Left colon (tissue), 2 donors: ENCODE measurements at places on chromosomes 12 and 14. TPM values are rescaled to one million over a fixed set of nuclear protein-coding genes. Genes with fewer than 3 reads are reported as not detected.

DNA sequence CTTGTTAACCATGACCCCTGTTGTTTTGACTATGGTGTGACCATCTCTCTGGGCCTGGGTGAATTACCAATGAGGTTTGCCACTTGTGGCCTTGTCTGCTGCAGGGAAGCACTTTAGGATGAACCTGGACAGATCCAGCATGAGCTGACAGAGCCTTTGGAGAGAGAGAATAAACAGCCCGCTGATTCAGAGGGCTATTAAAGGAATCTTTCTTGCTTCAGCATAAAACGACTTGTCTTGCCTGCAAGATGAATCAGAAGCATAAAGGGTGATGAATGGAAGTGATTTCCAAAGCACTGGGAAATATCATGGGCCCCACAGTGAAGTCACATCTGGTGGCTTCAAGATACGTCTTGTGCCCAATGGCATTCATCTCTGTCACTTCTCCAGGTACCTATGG is 69.0 kb upstream of the WSCD2 start:
- no peak for DNase-seq

Gene IL31
- not detected for total RNA-seq

DNA sequence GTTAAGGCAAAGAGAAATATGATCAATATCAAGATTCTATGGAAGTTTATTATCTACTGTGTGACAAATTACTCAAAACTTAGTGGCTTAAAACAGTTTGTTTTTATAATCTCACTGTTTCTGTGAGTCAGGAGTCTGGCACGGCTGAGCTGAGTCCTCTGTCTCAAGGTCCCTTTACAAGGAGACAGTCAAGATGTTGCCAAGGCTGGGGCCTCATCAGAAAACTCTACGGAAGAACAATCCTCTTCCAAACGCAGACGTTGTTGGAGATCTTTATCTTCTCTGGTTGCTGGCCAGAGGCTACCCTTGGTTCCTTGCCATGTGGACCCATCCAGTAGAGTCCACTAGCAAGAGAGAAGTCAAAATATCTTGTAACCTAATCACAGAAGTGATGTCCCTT is 100.6 kb upstream of the CCND2 start:
- no peak for DNase-seq

GRCh38 chr14:54776361-54777001 is 126.1 kb downstream of the GCH1 start:
- peak; percentile 45 for DNase-seq

DNA sequence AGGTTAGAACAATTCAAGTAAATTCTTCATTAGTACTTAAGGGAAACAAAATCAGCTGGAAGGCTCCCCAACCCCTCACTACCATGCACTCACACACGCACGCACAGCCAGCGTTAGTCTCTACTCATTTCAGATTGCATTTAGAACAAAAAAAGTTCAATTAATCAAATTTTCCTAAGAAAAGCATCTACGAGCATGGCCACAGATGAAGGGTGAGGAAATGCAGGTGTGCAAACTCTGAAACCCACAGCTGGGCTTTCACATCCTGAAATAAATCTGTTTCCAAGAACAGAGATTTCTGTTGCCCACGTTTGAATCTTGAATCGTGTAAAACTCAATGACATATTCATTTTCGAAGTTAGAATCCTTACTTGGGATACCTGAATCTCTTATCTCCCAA is 62.6 kb downstream of the SEL1L start:
- DNase-seq: no peak
